Stimulated activated CD4-positive, alpha-beta T cell treated with anti-CD3 and anti-CD28 coated beads, Interleukin-12 subunit alpha, Interleukin-12 subunit beta, amount 100 ng/mL, for 48 hours (primary cell): ENCODE measurements at places on chromosomes 16 and 17.

DNA sequence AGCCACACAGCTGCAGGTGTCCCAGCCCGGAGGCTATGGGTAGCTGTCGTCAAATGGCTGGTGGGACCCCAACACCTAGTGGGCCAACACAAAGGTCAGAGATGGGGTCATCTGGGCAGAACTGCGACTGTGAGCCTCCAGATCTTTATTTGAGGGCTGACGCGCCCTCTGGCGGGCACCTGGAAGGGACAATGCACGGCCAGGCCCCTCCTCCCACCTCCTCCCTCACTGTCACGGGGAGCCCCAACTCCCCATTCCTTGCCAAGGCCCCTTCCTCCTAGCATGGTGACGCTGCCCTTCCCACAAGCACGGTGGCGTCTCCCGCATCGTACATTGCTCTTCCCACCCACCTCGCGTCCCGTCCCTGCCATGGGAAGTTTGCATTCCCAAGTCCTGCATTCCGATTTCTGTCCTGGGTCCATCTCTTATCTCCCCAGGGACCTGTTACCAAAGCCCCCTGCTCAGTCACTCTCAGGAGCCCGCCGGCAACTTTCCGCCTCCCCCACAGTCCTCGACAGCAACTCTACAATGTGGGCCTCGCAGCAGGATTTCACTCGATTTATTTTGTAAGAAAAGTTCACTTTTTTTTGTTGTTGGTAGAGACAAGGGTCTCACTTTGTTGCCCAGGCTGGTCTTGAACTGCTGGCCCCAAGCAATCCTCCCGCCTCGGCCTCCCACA, 1.0 kb downstream of the TLE7 start:
- no peak for DNase-seq

GRCh38 chr17:27346228-27346899, 52.5 kb downstream of the WSB1 start:
- no peak for DNase-seq

DNA sequence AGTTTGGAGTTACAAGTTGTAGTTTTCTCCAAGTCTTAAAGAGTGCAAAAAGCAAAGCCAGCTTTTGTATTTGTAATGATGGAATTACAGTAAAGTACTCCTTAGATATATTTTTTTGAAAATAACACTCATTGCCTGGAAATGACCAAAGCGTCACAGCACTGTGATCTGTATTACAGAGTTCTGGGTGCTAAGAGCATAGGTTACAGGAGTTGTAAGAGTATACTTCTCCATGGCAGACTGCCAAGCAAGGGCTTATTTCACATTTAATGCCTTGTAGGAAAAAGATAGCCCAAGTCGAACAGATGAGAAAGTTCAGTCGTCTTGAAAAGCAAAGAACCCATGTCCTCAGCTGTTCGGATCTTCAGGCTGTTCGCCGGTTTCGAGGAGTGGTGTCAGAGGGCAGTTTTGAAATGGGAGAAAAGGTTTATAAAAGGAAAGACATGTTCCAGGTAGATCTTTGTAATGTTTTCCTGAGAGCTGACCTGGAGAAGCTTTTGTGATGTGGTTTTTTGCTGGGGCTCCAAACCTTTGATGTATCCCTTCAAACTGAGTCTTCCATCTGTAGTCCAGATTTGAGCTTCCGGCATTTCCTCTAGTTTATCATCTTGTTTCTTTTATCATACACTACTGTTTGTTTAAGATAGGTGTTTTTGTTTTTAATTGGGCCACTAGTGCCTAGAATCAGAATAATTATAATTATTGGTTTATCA, 41.3 kb downstream of the ERCC4 start:
- DNase-seq = no peak

DNA sequence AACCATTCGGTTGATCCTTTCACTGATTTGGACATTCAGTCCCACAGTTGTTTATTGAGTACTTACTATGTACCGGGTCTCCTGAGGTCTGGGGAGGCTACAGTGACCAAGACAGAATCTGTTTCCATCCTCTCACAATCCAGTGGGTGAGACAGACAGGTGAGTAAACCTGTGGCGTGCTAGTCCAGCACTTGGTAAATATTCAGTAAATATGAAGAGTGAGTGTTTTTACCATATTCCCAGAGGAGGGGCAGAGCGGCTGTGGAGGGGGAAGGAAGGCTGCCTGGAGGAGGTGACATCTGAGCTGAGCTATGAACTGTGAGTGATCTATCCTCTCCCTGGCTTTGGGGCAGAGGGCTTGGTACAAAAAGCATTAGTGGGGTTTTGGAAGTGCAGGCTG, 31.4 kb downstream of the CCR7 start:
- DNase-seq = no peak

- no peak for DNase-seq
These were observed 43.5 kb upstream of the FOXF1 start for GRCh38 chr16:86466696-86467406.

DNA sequence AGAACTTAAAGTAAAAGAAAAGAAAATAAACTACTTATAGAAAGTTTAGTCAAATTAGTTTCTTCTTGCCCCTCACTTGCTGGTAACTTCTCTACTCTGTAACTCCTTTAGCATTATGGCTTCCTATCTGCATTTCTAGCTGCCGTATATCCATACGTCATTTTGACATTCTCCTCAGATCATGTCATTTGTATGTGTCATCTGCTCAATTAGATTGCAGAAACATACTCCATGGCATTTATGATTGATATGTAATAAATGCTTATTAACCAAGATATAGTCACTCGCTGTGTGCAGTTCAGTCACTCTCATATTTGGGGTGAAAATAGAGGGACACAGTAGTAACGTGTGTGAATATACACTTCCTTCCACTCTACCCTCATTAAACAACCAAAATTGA, 103.4 kb downstream of the ZNF18 start:
- no peak for DNase-seq

DNA sequence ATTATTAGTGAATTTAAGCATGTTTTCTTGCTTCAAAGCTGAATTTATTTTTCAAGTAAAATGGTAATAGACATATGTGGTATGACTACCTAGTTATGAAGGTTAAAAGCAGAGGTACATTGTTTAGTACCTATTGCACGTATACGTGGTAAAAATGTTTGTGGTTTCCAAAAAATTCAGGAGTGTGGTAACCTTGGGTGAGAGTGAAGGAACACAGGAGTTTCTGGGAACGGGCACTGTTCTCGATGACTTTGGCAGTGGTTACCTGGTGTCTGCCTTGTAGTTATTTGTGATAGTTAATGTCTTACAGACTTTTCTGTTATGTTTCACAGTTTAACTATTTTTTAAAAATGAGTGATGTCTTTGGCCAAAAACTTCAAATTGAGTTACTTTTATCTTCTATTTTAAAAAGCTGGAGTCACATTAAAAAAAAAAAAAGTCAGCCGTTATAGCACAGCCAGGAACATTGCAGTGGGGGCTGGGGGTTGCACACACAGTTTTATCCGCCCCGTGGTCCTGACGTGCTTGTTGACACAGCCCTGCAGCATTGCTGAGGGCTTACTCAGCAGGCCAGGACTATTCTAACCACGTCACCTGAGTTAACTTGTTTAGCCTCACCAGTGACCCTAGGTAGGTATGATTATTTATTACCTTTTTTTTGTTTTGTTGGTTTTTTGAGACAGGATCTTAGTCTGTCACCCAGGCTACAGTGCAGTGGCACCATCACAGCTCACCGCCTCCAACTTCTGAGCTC, 10.9 kb downstream of the JPT2 start:
- DNase-seq = no peak

- DNase-seq = peak; percentile 63
These were observed 39.4 kb upstream of the RAI1 start for GRCh38 chr17:17641621-17642409.

GRCh38 chr16:50338371-50339231, 30.2 kb downstream of the BRD7 start:
- DNase-seq = peak; percentile 39

- DNase-seq = no peak
These were observed 969.2 kb upstream of the RBFOX1 start for GRCh38 chr16:6363396-6363795.

DNA sequence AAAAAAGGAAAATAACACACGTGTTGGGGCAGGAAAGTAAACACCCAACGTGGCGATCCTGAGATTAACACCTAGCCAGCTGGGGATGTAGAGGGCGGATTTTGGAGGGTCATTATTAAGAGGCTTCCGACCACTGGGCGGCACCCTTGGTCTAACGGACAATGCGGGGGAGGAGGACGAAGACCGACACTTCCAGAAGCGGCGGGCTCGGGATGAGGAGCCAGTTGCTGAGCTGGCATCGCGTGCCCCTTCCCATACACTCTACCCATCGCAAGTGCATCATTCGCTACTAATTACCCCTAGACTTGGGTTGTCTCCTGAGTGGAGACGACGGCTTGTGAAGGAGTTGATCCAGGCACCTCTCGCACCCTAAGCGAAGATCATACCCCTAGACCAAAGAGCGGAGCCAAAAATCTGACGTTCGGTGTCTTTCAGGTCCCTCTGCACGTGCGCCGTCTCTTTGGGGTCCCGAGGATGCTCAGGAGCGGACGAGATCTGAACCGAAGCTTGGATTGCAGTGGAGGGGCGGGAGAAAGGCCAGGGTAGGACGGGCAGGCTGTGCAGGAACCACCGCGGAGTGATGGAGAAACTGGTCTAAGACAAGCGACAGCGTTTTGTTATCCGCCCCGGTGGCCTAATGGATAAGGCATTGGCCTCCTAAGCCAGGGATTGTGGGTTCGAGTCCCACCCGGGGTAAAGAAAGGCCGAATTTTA, 17.6 kb downstream of the ZNF213 start:
- peak; percentile 93 for DNase-seq

GRCh38 chr17:39547713-39548478, 59.8 kb downstream of the NEUROD2 start:
- peak; percentile 52 for DNase-seq

GRCh38 chr17:48429638-48430586, at the start of gene SKAP1:
Gene SKAP1, minus strand, starts transcription at chr17:48430214.
- no peak for DNase-seq

DNA sequence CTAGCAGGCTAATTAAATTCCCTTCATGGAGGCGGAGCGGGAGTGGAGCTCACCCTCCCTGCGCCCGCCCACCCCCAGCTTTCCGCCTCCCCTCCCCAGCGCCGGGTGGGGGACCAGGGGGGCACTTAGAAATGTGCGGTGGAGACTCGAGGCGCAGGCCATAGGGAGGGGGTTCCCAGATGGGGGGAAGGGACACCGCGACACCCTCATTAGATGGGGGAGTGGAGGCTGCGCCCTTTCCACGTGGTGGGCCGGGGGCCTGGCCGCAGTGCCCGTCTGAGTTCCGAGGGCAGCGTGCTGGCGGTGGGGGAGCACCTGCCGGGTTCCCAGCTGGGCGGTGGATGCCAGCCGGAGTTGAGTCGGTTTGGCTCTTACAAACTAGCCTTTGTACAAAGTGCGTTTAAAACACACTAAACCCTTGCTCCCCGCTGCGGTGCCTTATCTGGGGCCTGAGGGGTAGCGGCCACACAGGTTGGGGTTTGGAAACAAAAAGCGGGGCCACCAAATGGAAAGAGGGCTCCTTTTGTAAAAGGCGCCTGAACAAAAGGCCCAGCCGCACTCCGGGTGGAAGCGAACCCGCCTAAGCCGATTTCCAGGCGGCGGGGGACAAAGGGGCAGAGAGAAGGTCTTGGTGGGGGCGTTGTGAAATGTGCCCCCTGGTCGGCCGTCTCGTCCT, 1.4 kb downstream of the GSE1 start:
- DNase-seq = no peak

GRCh38 chr16:88678224-88678979, 7.9 kb downstream of the SNAI3 start:
- DNase-seq = no peak

DNA sequence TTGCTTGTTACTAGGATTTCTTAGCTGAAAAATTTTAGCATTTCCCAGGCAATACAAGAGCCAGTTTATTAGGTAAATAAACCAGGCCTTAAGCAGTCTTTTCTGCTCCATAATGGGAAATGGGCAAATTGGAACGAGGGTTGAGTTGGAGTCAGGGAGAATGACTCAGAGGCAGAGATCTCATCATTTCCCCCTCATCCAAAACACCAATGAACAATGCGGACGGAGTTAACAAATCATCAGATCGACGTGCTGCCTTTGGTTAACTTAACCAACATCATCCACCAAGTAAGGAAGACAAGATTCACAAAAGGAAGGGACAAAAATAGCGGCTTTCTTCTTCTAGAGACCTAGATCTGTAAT, 243.5 kb downstream of the STX8 start:
- no peak for DNase-seq

DNA sequence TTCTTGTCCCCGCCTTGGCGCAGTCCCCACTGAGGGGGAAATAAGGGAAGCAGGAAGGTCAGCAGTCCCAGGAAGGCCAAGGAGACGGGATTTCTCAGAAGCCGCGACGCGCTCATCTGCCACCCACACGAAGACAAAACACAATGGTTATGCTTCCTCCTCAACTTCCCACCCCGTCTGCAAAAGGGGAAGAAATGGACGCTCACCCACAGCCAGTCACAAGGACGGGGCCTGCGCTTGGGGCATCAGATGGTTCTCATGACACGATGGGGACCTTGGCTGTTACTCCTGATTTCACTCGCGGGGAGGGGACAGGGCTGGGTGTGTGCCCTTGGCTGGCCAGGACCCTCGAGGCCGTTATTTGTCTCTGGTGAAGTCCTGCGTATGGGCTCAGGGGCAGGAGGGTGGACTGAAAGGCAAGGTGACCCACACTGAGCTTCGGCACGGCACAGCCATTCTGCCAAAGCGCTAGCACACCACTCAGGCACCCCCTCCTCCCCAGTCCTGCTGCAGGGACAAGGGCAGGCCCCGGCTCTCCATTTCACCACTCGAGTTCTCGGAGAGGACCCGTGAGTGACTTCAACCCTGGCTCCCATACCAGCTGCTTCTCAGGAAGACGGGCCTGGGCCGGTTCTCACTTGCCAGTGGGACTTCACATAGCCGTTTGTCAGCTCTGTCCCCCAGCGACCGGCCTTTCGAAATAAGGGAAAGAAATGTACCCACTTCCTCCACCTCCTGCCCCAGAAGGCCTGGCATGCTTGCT, 84.5 kb downstream of the ABR start:
- DNase-seq = no peak

DNA sequence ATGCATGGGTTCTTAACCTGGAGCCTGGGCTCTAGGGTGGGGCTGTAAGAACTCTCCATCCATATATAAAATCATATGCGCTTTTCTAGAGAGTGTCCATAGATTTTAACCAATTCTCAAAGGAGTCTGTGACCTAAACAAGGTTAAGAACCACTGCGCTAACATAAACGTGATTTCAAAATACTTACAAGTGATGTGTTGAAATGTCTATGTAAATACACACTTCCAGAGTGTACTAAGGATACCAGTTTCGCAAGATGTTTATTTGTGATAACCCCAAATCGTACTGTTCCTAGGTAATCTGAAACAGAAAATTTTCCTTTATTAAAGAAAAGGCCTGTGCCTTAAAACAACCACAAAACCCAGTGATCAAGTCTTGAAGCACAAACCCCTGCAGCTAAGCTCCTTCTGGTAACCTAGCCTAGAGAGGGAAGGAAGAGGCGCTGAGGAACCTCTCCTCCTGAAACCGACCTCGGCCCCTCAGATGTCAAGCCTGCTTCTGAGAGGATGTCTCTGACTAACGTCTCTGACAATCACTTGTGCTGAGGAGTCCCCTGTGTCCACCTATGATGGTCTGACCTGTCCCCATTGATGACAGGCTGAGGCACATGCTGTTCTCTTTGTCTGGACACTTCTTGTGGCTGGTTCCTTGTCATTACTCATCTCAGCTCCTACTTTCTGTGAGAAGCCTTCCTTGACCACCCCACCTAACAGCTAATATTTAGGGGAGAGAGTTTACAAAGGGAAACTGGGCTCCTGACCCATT, 32.2 kb downstream of the SNN start:
- DNase-seq = no peak
